Skin of body (tissue), 3 donors: ENCODE measurements at places on chromosomes 5 and 9. TPM values are rescaled to one million over a fixed set of nuclear protein-coding genes. Genes with fewer than 3 reads are reported as not detected.

DNA sequence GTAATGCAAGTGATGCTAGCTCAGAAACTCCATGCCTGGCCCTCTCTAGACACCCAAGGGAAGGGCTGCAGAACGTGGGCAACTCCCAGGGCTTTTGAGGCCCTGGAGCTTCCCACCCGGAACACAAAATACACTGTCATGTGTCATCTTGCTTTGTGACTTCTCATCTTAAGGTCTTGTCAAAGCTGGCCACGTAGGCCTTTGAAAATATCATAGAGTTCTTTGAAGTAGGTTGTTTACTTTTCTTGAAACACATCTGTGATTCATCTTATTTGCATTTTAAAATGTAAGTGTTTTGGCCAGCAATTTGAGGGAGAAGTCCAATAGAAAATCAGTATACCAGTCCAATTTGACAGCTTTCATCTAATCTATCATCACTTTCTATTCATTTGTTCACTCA, 40.2 kb upstream of the PALM2AKAP2 start:
- no peak for DNase-seq

DNA sequence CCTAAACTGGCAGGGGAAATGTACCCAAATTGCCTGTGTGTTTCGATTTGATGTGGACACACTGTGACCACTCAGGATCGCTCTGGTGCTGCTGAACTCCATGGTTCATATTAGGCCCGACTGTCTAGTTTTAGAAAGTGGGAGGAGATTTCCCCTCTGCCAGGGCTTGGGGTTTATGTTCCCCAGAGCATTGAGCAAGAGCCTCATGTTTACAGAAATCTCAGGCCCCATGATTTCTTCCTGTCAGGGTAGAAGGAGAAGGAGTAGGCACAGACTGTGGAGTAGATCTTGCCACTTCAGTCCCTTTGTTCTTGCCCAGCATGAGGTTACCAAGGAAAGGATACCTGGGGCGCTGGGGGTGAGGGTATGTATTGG, 40.8 kb upstream of the GLRX start:
- DNase-seq, result no peak

DNA sequence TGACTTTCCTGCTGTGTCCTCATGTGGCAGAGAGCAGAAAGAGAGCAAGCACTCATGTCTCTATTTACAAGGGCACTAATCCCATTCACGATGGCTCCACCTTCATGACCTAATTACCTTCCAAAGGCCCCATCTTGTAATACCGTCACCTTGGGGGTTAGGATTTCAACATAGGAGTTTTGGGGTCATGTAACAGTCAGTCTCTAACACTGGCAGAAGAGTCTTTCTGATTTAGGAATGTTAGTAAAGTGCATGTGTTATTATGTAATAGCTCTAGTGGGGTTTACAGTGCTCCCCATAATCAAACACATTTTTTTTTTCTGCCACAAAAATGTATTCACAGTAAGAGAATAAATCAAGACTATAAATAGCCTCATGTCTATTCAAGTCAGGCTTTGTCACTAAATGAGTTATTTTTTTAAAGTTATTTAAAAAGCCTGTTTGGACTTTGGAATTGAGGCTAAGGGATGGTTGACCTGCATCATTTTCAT, 19.1 kb downstream of the GALNT10 start:
- no peak for DNase-seq

GRCh38 chr5:33367416-33367815, 73.3 kb upstream of the TARS1 start:
- no peak for DNase-seq

C5orf58 gene
- not detected for total RNA-seq

FCHO2 gene
- 32.4 TPM for total RNA-seq
